ENCODE measurements at places on chromosomes 1 and 21. TPM values are rescaled to one million over a fixed set of nuclear protein-coding genes. Genes with fewer than 3 reads are reported as not detected.

RPF1 gene
- 54.5 TPM for total RNA-seq

RIPPLY3 gene
- not detected for total RNA-seq

SPRR2F gene
- not detected for total RNA-seq

KRTAP8-1 gene
- total RNA-seq: not detected

SASS6 gene
- 7.6 TPM for total RNA-seq

LENEP gene
- total RNA-seq: 0.40 TPM

TCHH gene
- total RNA-seq: under 0.01 TPM

VHLL gene
- not detected for total RNA-seq

GBP5 gene
- total RNA-seq: not detected

PGM1 gene
- total RNA-seq: 39.6 TPM

PPM1J gene
- total RNA-seq: 1.9 TPM

C1orf94 gene
- total RNA-seq: not detected

ANGPTL3 gene
- total RNA-seq: not detected

CALML6 gene
- total RNA-seq: 0.40 TPM

TGFBR3 gene
- total RNA-seq: 16.9 TPM

TMEM52 gene
- 1.7 TPM for total RNA-seq

RPTN gene
- total RNA-seq: not detected

NECTIN4 gene
- total RNA-seq: 0.40 TPM

THEM5 gene
- not detected for total RNA-seq

SYNC gene
- 7.8 TPM for total RNA-seq

LCE2C gene
- not detected for total RNA-seq

SAMSN1 gene
- 3.6 TPM for total RNA-seq

WNT9A gene
- total RNA-seq: 1.1 TPM

LINGO4 gene
- total RNA-seq: not detected

TUT4 gene
- 47.1 TPM for total RNA-seq

Measured in thoracic aorta endothelial cell (primary cell).